ENCODE measurements at places on chromosomes 16 and 17.

DNA sequence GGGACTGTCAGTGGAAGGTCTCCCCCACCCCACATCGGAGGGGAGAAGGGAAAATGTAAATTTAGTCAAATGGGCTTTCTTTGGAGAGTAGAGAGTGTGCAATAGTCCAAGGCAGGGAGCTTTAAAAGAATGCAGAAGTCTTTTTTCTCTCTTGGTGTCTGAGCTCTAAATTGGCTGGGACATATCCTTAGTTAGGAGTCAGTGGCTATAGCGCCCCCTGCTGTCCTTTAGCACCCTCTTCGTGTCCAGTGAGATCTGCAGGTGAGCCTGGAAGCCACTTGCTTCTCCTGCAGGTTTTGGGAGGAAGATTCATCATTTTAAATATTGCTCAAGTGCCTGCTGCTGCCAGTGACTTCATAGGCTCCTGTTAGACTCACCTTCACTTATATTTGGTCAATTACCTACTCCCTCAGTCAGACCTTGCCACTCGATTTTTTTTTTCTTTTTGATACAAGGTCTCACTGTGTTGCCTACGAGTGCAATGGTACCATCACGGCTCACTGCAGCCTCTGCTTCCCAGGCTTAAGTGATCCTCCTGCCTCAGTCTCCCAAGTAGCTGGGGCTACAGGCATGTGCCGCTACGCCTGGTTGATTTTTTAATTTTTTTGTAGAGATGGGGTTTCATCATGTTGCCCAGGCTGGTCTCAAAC lies 174.8 kb downstream of the PRKCB start:
- DNase-seq, result peak; percentile 76

DNA sequence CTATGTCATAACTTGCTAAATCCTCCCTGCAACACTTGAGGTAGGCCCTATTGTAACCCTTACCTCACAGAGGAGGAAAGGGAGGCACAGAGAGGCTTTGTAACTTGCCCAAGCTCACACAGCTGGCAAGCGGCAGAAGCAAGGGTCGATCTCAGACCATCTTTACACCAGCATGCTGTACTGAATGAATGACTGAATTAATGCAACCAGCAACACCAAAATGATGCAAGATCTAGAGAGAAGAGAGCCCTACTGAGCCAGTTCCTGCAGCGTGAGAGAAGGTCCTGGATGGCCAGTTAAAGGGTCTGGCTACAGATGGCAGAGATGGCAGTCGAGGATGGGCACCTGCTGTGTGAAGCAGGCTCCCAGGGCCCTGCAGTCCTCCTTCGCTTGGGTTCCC lies 8.2 kb upstream of the KLHL36 start:
- no peak for DNase-seq

DNA sequence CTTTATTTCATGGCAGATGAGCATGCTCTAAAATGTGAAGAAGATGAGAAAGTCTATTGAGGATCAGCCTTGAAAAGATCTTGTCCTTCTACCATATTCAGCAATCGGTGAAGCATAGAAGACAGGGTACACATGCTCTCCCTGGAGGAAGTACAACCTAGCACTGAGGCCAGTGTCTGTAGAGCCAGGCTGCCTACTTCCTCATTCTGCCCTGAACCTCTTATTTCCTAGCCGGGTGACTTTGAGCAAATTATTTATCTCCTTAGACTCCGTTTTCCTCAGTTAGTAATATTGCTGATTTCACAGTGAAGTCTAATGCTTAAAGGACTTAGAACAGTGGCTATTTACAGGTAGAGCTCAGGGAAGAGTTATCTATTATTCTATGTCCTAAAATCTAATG lies 58.4 kb downstream of the TMEM100 start:
- no peak for DNase-seq

DNA sequence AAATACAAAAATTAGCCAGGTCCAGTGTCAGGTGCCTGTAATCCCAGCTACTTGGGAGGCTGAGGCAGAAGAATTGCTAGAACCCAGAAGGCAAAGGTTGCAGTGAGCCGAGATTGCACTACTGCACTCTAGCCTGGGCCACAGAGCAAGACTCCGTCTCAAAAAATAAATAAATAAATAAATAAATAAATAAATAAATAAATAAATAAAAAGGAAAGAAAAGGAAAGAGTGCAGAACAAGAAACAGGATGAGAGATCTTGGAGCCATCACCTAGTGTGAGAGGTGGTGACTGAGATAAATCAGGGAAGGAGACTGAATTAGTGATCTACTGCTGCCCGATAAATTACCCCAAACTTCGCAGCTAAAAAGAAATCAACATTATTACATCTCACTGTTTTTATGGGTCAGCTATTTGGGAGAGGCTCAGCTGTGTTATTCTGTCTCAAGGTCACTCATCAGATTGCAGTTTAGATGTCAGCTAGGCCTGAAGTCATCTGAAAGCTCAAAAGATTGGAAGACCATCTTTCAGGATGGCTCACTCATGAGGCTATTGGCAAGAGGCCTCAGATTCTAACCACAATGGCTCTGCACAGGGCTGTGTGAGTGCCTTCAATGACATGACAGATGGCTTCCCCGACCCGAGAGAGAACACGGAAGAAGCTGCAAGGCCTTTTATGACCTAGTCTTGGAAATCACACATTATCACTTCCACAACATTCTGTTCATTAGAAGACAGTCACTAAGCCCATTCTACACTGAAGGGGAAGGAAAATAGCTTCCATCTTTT lies 66.4 kb downstream of the CMC2 start:
- DNase-seq, result no peak

DNA sequence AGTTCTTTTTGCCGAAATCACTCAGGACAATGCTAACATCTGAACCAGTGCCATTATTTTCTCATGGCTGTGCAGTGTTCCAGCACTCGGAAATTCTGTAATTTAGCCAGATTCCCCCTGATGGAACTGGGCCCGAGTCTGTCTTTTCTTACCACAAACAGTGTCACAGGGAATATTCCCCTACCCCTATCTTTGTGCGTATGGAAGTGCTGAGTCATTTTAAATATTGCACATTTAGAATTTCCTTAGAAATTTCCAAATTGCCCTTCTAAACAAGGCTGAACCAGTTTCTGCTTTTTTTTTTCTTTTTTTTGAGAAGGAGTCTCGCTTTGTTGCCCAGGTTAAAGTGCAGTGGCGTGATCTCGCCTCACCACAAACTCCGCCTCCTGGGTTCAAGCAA lies 88.0 kb upstream of the CREBBP start:
- DNase-seq, result no peak

GRCh38 chr17:61250335-61250890 lies 149.2 kb upstream of the TBX2 start:
- peak; percentile 39 for DNase-seq

- no peak for DNase-seq
Measured at GRCh38 chr17:1374431-1375177, 25.4 kb downstream of the YWHAE start.

DNA sequence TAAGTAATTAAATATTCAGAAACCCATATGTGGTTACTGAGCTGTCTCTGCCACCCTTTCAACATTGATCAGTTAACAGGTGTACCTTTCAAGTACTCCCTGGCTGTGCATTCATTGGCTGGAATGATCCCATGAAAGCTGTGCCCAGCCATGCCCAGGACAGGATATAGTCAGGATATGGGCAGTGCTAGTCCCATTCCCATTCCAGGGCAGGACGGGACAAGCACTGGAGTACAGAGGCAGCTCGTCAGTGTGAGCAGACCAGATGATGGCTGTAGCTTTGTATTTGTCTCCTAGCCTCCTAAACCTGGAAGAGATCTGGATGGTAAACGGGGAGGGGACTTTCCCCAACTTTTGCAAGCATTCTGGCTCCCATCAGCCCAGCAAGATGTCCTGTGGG lies 22.5 kb downstream of the HEATR3 start:
- no peak for DNase-seq

GRCh38 chr16:52090080-52090479 lies 456.9 kb downstream of the TOX3 start:
- DNase-seq, result no peak

- DNase-seq, result no peak
Measured at GRCh38 chr17:7930841-7931631, 710 bp downstream of the TRAPPC1 start.

DNA sequence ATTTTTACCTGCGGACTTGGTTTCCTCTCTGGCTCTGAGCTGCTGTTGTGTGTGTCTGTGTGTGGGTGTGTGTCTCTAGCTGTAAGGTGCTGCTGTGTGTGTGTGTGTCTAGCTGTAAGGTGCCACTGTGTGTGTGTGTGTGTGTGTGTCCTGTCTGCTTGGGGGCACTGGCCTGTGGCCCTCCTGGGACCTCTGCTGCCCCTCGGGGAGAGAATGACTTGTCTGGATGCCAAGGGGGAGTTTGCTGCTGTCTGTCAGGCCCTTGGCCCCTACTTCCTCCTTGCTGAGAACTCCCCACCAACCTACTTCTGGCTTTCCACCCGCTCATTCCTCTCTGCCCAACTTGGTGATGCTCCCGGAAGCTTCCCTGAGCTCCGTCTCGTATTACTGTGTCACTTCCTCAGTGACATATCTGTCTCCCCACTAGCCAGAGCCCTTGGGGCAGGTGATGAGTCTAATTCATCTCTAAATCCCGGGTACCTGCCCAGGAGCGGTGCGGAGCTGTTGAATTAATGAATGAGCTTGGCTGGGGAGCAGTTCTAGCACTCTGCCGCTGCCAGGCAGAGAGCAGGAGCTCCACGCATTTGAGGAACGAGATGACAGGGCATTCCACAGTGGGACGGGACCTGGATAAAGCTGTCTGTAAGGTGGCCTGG lies 3.5 kb upstream of the LASP1NB start:
- no peak for DNase-seq

DNA sequence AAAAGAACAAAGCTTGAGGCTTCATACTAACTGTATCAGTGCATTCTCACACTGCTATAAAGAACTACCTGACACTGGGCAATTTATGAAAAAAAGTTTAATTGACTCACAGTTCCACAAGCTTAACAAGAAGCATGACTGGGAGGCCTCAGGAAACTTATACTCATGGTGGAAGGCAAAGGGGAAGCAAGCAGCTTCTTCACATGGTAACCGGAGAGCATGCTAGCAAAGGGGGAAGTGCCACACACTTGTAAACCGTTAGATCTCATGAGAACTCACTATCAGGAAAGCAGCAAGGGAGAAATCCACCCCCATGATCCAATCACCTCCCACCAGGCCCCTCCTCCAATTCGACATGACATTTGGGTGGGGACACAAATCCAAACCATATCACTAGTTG lies 25.3 kb downstream of the CTRB2 start:
- DNase-seq, result no peak

DNA sequence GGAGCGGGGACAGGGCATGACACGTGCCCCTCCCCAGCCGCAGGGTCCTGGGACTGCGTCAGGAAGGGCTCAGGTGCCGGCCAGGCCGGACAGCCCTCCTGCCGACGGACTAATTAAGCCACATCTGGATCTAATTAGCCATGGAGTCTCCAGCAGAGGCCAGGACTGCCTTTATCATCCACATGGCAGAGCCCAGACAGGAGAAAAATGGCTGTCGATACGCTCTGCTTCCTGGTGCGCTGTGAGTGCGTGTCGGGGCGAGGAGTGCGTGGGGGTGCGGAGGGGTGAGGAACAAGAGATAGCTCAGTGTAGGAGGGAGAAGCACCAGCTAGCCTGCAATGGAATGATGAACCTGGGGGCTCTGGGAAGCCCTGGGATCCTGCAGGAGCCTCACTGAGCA lies 218.8 kb downstream of the IRF8 start:
- no peak for DNase-seq

GRCh38 chr17:19344311-19345066 lies 18.0 kb downstream of the B9D1 start:
- DNase-seq, result no peak

- DNase-seq, result no peak
Measured at GRCh38 chr17:13594310-13594709, 7.4 kb downstream of the HS3ST3A1 start.

DNA sequence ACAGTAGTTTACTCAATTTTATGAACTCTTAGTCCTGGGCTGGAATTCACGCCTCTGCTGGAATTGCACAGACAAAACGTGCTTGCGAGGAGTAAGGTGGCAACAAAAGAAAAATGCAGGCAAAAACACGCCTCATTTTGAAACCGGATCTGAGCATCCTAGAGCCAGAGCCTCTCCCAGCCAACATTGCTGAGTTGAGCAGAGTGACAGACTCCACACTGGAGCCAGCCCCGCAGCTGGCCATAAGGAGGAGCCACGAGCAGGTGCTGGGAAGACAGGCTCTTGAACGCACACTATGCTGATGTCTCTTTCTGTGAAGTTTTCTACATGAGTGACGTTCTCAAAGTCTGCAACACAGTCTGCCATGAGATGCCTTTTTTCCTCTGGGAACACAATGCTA lies 14.6 kb upstream of the HSBP1 start:
- DNase-seq, result no peak

GRCh38 chr17:49823614-49824013 lies 24.3 kb downstream of the TAC4 start:
- DNase-seq, result peak; percentile 11

DNA sequence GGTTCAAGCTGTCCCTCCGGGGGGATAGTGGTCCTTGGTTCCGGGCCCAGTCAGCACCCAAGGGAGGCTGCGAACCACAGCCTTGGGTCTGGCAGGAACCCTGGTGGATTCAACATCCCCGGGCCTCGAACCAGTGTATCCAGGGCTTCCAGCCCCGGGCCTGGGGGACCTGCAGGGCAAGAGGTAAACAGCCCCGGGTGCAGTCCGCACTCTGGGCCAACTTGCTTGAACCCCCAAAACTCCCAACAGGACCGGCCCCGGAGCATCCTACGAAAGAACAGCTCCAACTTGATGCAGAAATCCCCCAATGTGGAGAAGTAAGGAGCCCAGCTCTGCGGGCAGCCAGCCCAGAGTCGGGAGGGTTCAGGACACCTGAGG lies 1.5 kb upstream of the NEURL4 start:
- DNase-seq, result no peak

- peak; percentile 41 for DNase-seq
Measured at GRCh38 chr16:84303023-84303422, 8.3 kb downstream of the WFDC1 start.

DNA sequence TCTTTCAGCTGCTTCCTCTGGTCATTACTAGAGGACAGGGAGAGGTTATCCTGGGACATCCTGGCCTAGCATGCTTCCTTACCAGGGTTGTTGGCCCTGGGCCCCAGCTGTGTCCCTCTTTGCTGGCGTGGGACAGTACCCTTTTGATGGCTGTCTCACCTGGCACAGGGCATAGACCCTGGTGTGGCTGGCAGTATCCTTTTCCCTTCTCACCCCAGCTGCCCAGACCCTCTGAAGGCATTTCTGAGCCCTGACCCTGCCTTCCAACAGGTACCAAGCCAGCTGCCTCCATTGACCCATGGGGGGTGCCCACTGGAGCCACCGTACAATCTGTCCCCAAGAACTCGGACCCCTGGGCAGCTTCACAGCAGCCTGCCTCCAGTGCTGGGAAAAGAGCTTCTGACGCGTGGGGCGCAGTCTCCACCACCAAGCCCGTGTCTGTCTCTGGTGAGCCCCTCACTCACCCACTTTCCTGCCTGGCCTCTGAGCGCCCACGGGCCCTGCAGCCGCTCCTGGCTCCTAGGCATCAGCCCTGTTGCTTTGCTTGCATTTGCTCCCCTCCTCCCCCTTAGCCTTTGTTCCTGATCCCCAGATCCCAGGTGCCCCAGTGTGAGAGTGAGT lies 34.0 kb downstream of the B9D1 start:
- no peak for DNase-seq

- DNase-seq, result peak; percentile 22
Measured at GRCh38 chr17:80773243-80773991, 218.2 kb upstream of the CHMP6 start.

GRCh38 chr16:85733155-85733838 lies 17.6 kb downstream of the C16orf74 start:
- peak; percentile 60 for DNase-seq

Data from cardiac fibroblast (primary cell).